H9 (cell line): ENCODE measurements at places on chromosomes 16 and 17. TPM values are rescaled to one million over a fixed set of nuclear protein-coding genes. Genes with fewer than 3 reads are reported as not detected.

DNA sequence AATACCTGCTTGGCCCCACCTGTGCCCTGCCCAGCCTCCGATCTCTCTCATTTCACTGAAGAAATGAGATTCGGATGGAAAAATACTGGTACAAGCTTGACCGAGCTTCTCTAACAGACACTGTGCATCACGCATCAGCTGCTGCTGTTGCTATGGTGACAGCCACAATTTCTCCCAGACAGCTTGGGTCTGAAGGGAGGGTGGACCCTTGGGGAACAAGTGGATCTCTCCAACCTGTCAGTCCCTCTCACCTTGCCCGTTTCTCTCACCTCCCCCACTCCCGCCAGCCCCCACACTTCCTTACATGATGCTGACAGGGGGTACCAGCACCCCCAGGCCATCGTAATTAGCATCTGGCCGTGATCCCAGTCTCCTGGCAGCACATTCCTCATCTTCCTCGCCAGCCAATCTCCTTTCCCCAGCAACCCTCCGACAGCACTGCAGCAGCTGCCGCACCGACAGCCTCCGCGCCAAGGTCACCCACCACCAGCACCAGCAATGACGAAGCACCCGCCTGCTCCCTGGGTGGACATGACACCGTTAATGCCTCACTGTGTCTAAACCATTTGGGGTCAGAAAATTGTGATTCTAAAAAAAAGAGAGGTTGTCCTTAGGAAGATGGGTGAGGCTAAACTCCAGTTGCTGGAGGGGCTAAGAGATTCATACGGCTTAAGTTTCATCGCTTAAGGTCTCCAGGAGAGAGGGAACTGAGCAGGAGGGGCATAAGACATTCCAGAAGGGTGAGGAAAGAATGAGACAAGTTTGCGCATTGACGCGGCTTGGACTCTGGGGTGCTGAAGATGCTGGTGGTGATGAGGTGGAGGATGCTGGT is 58.6 kb upstream of the TNRC6A start:
- peak; percentile 62 for DNase-seq
- H3K36me3 ChIP-seq, result peaks cover 2% of the 10 kb centered on the region; the same call in 1 of the 3 replicates
- no peaks in the 10 kb centered on the region for H3K4me1 ChIP-seq
- no peak overlapping the region for H3K27ac ChIP-seq
- no peak overlapping the region for H3K4me3 ChIP-seq

- no peak overlapping the region for H3K27ac ChIP-seq
- no peaks in the 10 kb centered on the region for H3K36me3 ChIP-seq
- no peak for DNase-seq
- no peaks in the 10 kb centered on the region for H3K4me1 ChIP-seq
- no peak overlapping the region for H3K4me3 ChIP-seq
Observed at GRCh38 chr16:75193265-75193650, 13.7 kb downstream of the CTRB2 start.

- no peaks in the 10 kb centered on the region for H3K4me1 ChIP-seq
- peak; percentile 31 for DNase-seq
- H3K27ac ChIP-seq, result no peak overlapping the region
- no peak overlapping the region for H3K4me3 ChIP-seq
Observed at GRCh38 chr16:1791256-1791942, 2.1 kb downstream of the IGFALS start.

DNA sequence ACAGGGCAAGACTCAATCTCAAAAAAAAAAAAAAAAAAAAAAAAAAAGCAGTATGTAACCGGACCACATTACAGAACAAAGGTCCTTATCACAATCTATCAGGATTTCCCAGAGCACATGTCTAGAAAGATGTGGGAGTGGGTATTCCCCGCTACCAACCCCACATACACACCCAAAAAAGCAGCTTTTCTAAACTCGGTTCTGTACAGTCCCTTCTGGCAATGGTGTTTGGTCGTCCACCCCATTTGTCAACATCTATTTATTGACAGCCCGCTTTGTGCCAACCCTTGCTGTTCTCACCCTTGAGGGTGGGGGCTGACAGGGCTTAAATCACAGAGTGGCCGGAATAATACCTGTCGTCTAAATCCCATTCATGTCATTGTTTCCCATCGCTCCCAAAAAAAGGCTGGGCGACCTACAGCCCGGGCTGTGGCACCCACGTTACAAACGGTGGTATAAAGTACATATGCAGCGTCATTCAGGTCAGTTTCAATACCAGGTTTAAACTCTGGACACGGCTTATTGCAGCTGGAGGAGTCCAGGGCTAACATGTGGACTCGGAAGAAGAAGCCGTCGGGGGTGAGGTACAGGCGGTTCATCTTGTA is 3.6 kb downstream of the C17orf58 start:
- peak overlapping the region; percentile 92 for H3K4me3 ChIP-seq
- peaks cover 5% of the 10 kb centered on the region; the same call in 1 of the 2 replicates for H3K36me3 ChIP-seq
- H3K4me1 ChIP-seq, result peaks cover 4% of the 10 kb centered on the region; the same call in 1 of the 2 replicates
- DNase-seq, result no peak
- peaks cover 6% of the 10 kb centered on the region; the same call in 1 of the 2 replicates for H3K27me3 ChIP-seq

- no peak overlapping the region for H3K27ac ChIP-seq
- no peak overlapping the region for H3K4me3 ChIP-seq
- H3K27me3 ChIP-seq, result no peaks in the 10 kb centered on the region
- no peaks in the 10 kb centered on the region for H3K36me3 ChIP-seq
Observed at GRCh38 chr16:12319428-12320035, 343.0 kb downstream of the SNX29 start.

DNA sequence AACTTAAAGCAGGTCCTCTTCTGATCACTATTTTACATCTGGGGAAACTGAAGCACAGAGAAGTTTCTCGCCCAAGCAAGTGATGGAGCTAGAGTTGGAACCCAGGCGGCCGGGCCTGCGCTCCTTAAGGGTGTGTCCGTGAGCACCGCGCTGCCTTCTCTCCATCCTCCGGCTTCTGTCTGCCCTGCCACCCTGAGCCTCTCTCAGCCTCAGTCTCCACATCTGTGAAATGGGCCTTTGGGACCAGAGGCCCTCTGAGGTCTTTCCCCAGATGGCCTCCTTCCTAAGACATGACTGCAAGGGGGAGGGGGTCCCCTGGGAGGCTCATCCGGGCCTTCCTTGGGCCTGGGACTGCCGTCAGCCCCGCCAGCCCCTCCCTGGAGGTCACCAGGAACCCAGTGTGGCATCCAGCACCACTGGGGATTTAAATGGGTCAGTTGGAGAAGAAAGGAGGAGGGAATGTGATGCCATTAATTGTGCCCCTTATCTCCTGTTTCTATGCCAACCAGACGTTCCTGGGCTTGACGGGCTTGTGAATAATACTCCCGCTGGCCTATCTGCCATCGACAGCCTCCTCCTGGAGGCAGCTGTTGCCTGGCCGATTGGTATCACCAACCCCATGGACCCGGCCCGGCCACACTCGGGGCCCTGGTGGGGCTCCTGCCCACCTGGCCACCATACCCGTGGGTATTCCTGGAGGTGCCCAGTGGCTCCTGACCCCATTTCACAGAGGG is 5.1 kb downstream of the ZFPM1 start:
- no peak overlapping the region for H3K4me3 ChIP-seq
- peaks cover 3% of the 10 kb centered on the region; the same call in 1 of the 2 replicates for H3K4me1 ChIP-seq
- DNase-seq, result no peak
- peaks cover 27% of the 10 kb centered on the region for H3K27me3 ChIP-seq
- no peak overlapping the region for H3K27ac ChIP-seq

DNA sequence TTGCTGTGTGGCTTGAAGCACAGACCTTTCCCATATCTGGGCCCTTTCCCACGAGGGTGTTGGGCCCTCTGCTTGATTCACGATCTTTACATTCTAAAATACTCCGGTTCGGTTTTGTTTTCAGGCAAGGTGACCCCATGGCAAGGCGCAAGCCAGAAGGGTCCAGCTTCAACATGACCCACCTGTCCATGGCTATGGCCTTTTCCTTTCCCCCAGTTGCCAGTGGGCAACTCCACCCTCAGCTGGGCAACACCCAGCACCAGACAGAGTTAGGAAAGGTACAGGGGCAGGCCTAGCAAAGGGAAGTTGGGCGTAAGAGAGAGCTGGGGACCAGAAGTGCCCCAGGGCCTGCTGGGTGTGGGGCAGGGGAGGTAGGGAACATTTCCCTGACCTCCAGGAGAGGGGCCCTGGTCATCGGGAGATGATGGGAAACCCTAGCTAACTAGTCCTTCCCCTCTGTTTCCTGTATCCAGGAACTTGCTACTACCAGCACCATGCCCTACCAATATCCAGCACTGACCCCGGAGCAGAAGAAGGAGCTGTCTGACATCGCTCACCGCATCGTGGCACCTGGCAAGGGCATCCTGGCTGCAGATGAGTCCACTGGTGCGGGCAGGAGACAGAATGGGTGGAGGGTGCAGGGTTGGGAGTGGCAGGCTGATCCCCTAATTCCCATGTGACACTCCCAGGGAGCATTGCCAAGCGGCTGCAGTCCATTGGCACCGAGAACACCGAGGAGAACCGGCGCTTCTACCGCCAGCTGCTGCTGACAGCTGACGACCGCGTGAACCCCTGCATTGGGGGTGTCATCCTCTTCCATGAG is 1.4 kb downstream of the ALDOA start:
- no peak for DNase-seq
- no peak overlapping the region for H3K27ac ChIP-seq
- peak overlapping the region; percentile 88 for H3K4me3 ChIP-seq
- H3K27me3 ChIP-seq, result no peaks in the 10 kb centered on the region
- H3K36me3 ChIP-seq, result peaks cover 59% of the 10 kb centered on the region

GRCh38 chr16:20911361-20911760 is 10.8 kb downstream of the LYRM1 start:
- H3K4me1 ChIP-seq, result no peaks in the 10 kb centered on the region
- H3K27me3 ChIP-seq, result no peaks in the 10 kb centered on the region
- no peak overlapping the region for H3K27ac ChIP-seq

DNA sequence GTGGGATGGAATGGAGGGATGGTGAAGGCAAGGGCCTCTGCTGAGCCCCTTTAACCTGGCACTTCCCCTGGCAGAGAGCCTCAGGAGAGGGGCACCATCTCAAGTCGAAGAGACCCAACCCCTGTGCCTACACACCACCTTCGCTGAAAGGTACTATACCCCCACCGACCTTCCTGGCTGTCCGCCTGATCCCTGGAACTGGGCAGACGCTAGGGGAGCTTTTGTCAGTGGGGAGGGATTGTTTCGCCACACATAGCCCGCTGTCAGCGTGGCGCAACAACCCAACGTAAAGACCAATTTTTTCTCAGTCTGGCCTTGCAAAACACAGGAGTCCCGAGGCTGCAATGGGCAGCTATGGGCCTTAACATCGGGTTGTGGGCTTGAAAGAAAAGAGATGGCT is 3.1 kb downstream of the PPP1R1B start:
- no peaks in the 10 kb centered on the region for H3K36me3 ChIP-seq
- H3K27me3 ChIP-seq, result peaks cover 13% of the 10 kb centered on the region; the same call in 1 of the 2 replicates
- no peak overlapping the region for H3K4me3 ChIP-seq
- no peak for DNase-seq

DNA sequence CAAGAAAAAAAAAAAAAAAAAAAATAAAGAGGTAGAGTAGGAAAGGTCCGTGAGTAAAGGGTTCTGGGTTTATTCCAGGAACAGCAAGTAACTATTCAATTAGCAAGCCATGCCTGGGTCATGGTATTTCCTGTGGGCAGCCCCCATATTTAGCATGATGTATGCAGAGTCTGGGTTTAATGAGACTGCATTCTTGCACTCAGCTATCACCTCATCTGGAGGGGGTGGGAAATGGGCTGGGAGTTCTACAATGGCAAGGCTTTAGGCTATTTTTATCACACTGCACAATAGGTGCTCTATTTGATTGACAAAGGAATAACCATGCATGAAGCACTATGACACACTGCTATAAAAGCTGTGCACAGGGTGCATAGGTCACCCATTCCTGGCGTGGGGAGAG is 104.0 kb upstream of the CCL2 start:
- H3K27me3 ChIP-seq, result no peaks in the 10 kb centered on the region; the same call in 1 of the 2 replicates
- peaks cover 24% of the 10 kb centered on the region for H3K4me1 ChIP-seq
- no peak overlapping the region for H3K4me3 ChIP-seq
- H3K36me3 ChIP-seq, result no peaks in the 10 kb centered on the region

DNA sequence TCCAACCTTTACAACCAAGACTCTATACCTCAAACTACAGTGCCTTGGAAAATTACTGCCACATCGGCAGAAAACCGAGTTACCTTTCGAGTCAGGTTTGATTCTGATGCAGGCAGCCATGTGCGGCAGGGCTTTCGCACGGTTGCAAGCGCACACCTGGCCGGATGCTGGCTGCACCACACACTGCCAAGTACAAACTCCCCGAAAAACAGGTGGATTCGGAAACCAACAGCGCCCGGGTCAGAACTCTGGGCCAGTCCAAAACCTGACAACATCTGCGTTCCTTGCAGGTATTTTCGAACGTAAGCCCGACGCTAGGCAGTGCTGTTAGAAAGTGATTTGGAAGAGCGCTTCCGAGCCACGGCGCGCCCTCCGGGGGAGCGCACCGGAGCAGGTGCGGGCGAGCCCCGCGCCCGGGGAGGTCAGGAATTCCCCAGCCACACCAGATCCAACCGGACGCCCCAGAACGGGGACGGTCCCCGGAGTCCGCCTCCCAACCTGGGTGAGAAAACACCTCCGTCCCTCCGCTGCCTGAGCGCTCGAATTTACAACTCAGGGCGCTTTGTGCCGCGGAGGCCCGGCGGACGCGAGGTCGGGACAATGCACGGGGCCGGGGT is 1.2 kb downstream of the USP7 start:
- peaks cover 35% of the 10 kb centered on the region for H3K4me1 ChIP-seq
- H3K36me3 ChIP-seq, result no peaks in the 10 kb centered on the region; the same call in 2 of the 3 replicates
- no peaks in the 10 kb centered on the region for H3K27me3 ChIP-seq
- no peak overlapping the region for H3K27ac ChIP-seq
- peak overlapping the region; percentile 76 for H3K4me3 ChIP-seq
- no peak for DNase-seq

DNA sequence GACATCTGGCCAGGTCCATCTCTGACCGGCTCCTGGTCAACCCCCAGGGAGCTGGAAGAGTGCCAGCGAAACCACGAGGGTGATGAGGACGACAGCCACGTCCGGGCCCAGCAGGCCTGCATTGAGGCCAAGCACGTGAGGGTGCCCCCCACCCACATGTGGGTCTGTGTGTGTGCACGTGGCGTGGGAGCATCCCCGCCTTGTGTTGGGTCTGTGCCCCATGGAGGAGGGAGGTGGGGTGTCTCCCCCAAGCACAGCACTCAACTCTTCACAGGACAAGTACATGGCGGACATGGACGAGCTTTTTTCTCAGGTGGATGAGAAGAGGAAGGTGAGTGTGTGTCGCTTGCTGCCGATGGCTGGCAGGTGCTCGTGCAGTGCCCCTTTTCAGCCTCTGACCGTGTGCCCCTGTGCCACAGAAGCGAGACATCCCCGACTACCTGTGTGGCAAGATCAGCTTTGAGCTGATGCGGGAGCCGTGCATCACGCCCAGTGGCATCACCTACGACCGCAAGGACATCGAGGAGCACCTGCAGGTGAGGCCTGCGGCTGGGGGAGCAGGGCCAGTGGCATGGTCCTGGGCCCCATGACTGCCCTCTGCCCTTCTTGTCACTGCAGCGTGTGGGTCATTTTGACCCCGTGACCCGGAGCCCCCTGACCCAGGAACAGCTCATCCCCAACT is 1.7 kb downstream of the STUB1 start:
- DNase-seq, result no peak
- peak overlapping the region; percentile 86 for H3K4me3 ChIP-seq
- no peaks in the 10 kb centered on the region for H3K4me1 ChIP-seq

- no peak overlapping the region for H3K27ac ChIP-seq
- no peaks in the 10 kb centered on the region for H3K27me3 ChIP-seq
- DNase-seq, result no peak
- no peaks in the 10 kb centered on the region for H3K36me3 ChIP-seq
- no peaks in the 10 kb centered on the region for H3K4me1 ChIP-seq
Observed at GRCh38 chr16:67470359-67470758, 10.6 kb downstream of the ATP6V0D1 start.

GRCh38 chr17:12985431-12986293 is 32.2 kb downstream of the ELAC2 start:
- H3K27ac ChIP-seq, result no peak overlapping the region
- no peak overlapping the region for H3K4me3 ChIP-seq
- no peak for DNase-seq
- H3K4me1 ChIP-seq, result no peaks in the 10 kb centered on the region
- no peaks in the 10 kb centered on the region for H3K27me3 ChIP-seq
- peaks cover 4% of the 10 kb centered on the region for H3K36me3 ChIP-seq

QRICH2 gene
- total RNA-seq, result 2.2 and 3.2 TPM in 2 replicates

MRPL58 gene
- total RNA-seq, result 41.0 and 43.2 TPM in 2 replicates

KRTAP1-5 gene
- total RNA-seq, result not detected in 2 replicates

CLDN7 gene
- total RNA-seq, result 174 and 177 TPM in 2 replicates

KRT28 gene
- not detected in 2 replicates for total RNA-seq
